ENCODE measurements at places on chromosomes 1 and 21. TPM values are rescaled to one million over a fixed set of nuclear protein-coding genes. Genes with fewer than 3 reads are reported as not detected.

Gene CNKSR1
- 1.0 TPM for total RNA-seq

Gene CDC42SE1
- total RNA-seq = 69.4 TPM

Gene CGN
- 0.12 TPM for total RNA-seq

Gene PLA2G5
- total RNA-seq = not detected

- DNase-seq = no peak
Observed at GRCh38 chr1:26027716-26028489, 6.3 kb downstream of the EXTL1 start.

GRCh38 chr1:12438349-12438924 is 179.6 kb downstream of the DHRS3 start:
- DNase-seq = no peak

DNA sequence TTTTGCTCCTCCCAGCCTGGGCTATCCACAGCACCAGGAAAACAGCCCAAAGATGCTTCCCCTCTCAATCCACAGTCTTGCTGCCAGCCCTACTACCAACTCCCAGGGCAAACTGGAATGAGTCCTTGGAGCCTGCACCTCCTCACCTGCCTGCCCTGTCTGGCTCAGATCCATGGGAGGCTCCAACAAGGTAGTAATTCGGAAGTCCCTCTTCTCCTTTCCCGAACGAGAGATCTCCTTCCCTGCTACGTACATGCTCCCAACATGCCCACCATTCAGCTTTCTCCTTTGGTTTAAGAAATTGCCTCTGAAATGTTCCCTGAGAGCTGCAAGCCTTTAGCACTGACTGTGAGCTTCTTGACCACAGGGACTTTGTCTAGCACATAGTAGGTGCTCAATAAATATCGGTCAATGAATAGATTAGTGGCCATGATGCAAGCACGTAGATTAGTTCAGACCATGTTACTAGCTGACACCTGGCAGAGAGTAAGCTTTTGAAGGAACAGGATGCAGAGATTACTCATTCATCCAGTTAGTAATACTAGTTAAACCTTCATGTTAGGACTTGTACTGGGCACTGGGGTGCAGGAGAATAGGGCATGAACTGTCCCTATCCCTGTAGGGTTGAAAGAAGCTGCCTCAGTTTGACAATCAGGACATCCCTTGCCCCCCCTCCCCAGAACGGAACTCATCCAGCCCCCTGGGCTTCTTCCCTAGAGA is 80.1 kb downstream of the DISP3 start:
- DNase-seq = no peak

DNA sequence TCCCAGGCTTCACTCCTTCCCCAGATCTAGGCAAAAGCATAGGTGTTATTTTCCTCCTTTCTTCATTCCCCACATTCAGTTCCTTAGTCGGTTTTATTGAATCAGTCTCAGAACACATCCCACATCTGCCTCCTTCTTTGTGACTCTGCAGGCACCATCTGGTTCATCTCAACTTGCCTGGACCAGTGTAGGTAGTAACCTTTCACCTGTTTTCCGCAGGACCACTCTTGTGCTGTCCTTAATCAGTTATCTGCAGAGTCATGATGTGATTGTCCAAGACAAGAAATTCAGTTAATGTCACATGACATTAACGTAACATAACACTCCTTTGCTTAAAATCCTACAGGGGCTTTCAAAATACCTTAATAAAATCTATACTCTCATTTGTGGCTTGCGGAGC is 174.6 kb downstream of the CHRM3 start:
- no peak for DNase-seq

GRCh38 chr1:59971464-59971911 is 44.9 kb upstream of the CYP2J2 start:
- no peak for DNase-seq

- DNase-seq = no peak
Observed at GRCh38 chr1:167489571-167490340, 28.6 kb downstream of the CD247 start.

GRCh38 chr1:161299347-161299746 is 10.4 kb downstream of the MPZ start:
- no peak for DNase-seq

DNA sequence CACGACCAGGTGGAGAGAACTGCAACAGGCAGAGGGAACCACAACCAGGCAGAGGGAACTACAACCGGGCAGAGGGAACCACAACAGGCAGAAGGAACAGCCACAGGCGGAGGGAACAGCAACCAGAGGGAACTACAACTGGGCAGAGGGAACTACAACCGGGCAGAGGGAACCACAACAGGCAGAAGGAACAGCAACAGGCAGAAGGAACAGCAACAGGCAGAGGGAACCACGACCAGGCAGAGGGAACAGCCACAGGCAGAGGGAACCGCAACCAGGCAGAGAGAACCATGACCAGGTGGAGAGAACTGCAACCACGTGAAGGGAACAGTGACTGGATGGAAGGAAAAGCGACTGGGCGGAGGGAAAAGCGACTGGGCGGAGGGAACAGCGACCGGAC is 47.6 kb upstream of the GPR153 start:
- no peak for DNase-seq
